ENCODE measurements at places on chromosomes 3 and 15. TPM values are rescaled to one million over a fixed set of nuclear protein-coding genes. Genes with fewer than 3 reads are reported as not detected.

The B3GALNT1 gene
- 23.6 TPM for total RNA-seq

The HYAL1 gene
- 2.8 TPM for total RNA-seq

The UCN2 gene
- total RNA-seq, result not detected

The LNP1 gene
- 2.1 TPM for total RNA-seq

The TMOD3 gene
- 24.8 TPM for total RNA-seq

The SLCO2A1 gene
- total RNA-seq, result 0.18 TPM

The COL6A5 gene
- not detected for total RNA-seq

The FGF12 gene
- under 0.01 TPM for total RNA-seq

The ARF4 gene
- total RNA-seq, result 361 TPM

The TLR9 gene
- not detected for total RNA-seq

The ACSBG1 gene
- not detected for total RNA-seq

The IL16 gene
- under 0.01 TPM for total RNA-seq

The TRPM1 gene
- total RNA-seq, result not detected

The GOLGA6L9 gene
- total RNA-seq, result under 0.01 TPM

The TRIM71 gene
- total RNA-seq, result not detected

Data from myometrial cell (primary cell).